CD4-positive, alpha-beta T cell (primary cell): ENCODE measurements at places on chromosomes 5 and 9.

GRCh38 chr5:150623152-150623877 lies 17.1 kb upstream of the SYNPO start:
- no peak for DNase-seq

- no peak for DNase-seq
Measured at GRCh38 chr9:20526500-20527319, 95.6 kb downstream of the MLLT3 start.

DNA sequence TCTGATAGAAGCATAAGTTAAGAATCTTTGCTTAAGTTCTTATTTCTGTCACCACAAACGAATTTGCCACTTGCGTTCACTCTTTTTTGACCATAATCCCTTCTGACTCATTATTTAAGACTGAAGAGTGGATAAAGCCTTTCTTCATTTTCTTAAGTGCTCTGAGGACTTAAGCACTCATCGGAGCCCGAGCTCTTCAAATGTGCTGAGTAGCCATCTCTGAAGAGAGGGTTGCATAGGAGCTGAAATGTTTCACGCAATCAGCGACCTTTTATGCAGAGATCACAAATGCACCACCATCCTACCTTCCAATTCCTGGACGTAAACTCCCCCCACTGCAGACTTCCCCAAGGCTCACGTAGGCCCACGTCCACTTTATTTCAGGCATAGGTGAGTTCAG lies 699.2 kb downstream of the IRX1 start:
- DNase-seq = no peak

DNA sequence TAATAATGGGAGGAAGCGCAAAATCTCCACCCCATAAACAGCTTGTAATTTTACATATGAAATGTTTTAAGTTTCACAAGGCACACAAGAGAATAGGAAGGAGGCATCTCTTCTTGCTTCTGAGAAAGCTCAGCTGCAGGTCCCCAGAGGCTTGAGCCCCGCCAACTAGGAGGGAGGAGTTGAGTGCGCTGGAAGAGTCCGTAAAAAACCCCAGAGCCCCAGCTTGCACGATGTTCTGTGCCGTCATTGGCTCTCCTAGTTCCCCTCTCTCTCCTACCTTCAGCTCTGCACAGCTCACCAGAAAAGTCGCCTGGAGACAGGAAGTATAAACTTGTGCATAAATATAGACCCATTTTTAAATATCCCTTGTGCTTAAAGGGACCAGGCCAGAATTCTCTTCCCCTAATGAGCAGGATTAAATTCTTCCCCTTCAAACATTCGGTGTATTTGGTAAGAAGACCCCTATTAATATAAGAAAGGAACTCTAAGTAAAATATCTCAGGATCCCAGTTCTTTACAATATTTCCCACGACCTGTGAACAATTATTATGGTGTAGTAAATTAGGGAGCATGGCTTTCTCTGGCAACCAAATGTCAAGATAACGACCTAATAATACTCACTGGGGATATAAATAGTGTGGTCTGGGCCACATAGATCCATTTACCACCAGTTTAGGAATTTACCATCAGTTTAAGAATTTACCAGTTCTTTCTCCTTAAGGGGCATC lies 13.7 kb downstream of the GLRX start:
- DNase-seq = peak; percentile 68

DNA sequence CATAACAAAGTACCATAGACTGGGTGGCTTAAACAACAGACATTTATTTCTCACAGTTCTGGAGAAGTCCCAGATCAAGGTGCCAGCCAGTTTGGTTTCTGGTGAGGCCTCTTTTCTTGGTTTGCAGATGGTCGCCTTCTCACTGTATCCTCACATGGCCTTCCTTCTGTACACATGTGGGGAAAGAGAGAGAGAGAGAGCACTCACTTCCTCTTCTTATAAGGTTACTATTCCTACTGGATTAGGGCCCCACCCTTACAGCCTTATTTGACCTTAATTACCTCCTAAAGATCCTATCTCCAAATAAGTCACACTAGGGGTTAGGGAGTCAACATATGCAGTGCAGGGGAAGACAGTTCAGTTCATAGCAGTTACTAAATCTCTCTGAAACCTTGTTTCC lies 205.6 kb upstream of the GDNF start:
- no peak for DNase-seq

- DNase-seq = no peak
Measured at GRCh38 chr9:124364141-124364540, 51.1 kb downstream of the PSMB7 start.
